ENCODE measurements at places on chromosomes 3 and 15. TPM values are rescaled to one million over a fixed set of nuclear protein-coding genes. Genes with fewer than 3 reads are reported as not detected.

C2CD4A gene
- total RNA-seq = not detected

TSPAN3 gene
- 484 TPM for total RNA-seq

SPTSSB gene
- total RNA-seq = 0.51 TPM

GOLGA6A gene
- total RNA-seq = not detected

AP3B2 gene
- 2.4 TPM for total RNA-seq

CLN6 gene
- 21.3 TPM for total RNA-seq

STARD5 gene
- 5.8 TPM for total RNA-seq

ANKRD34C gene
- total RNA-seq = not detected

DUOXA2 gene
- not detected for total RNA-seq
